ENCODE measurements at places on chromosomes 2 and 18. TPM values are rescaled to one million over a fixed set of nuclear protein-coding genes. Genes with fewer than 3 reads are reported as not detected.

DNA sequence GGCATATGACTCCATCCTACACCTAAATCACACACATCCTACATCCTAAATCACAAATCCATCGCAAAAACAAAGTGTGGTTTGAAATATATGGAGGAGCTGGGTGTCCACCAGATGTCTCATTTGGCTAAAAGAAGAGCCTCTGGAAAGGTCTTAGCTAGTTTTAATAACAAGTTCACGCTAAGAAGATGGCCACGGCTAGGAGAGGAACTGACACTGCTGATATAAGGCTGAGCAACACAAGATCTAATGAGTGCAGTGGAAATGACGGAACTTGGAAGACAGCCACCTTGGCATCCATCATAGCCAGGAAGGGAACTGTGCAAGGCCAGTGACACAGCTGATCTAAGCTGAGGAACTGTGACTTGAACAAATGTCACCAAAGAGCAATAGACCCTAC, 60.0 kb upstream of the AGAP1 start:
- DNase-seq, result no peak

- DNase-seq, result no peak
Measured at GRCh38 chr2:56465491-56465890, 281.7 kb downstream of the CCDC85A start.

DNA sequence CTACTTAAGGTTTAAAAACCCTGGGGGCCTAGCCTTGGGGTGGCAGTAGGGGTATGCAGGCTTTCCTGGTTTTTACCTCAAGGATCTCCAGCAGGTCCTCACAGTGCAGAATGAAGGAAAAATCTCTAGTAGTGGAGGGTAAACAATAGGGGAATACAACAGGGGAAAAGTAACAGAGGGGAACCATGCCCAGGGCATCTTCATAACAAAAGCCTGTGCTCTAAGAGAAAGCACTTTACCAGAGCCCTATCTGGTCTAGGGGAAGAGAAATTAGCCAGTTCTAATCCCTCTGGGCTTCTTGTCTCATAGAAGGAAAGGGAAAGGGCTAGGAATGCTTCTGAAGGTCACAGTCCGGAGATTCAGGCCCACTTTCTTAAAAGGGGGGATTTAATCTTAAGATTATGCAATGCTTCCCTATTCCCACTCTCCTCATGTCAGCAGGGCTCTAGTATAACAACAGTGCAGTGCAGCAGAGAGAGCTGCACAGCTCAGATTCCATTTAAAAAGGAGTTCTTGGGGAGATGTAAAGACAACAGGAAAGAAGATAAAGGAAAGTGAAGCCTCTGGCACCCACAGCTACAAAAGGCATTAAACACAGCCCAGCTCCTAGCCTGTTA, 149.0 kb upstream of the CYP1B1 start:
- DNase-seq, result no peak

- no peak for DNase-seq
Measured at GRCh38 chr2:144159240-144159639, 360.7 kb downstream of the ZEB2 start.

DNA sequence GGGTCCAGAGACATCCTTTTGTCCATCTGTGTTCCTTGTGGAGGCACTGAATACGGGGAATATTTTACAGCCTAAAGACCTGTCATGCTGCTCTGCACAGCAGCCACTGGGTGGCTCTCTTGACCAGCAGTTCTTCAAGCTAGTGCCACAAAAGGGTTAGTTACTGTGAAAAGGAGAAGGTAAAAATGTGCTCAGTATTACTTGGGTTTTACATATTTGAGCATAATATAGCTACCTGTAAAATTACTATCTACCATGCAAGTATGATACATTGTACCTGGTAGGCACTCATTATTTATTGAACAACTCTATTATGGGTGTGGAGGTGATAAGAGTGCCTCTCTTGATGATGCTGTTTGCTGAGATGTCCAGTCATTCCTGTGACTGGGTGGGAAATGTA, 23.6 kb downstream of the FZD5 start:
- DNase-seq, result peak; percentile 53

- DNase-seq, result no peak
Measured at GRCh38 chr2:72095364-72095763, 52.3 kb downstream of the CYP26B1 start.

DNA sequence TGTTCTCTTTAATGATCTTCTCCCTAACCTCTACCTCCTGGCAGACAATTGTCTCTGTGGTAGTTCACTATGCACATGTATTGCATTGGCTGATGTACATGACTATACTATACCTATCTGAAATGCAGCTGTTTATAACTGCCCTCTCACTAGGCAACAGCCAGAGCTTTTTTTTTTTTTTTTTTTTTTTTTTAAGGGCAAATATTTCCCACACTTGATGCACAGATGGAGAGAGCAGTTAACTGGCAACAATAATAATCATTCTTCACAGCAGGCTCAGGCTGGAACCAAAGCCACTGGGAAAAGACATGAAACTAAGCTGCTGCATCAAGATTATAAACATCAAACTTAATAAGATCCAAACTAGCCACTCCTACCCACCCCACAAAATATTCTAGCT, 707.7 kb downstream of the LRP1B start:
- no peak for DNase-seq

Gene VWC2L
- not detected for total RNA-seq

Gene HJURP
- 93.5 TPM for total RNA-seq

Gene ASTL
- total RNA-seq, result 8.1 TPM
